ENCODE measurements at places on chromosomes 1 and 21.

DNA sequence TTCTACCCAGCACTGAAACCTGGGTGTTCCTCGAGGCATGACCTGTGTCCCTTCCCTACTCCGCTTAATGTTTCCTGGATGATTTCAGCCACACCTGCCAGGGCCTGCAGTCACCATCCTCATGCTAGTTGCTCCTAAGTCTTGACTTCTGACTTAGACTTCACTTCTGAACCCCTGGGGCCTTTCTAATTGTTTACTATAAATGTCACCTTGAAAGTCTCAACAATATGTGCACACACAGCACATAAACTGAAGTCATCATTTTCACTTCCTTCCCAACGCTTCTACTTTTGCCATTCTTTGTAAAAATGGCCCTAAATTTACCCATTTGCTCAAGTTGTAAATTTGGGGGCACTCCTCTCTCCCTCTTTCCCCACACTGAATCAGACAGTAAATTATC lies 141.1 kb downstream of the DYRK1A start:
- DNase-seq = no peak

GRCh38 chr1:19073311-19074186 lies 117.1 kb upstream of the IFFO2 start:
- DNase-seq = no peak

DNA sequence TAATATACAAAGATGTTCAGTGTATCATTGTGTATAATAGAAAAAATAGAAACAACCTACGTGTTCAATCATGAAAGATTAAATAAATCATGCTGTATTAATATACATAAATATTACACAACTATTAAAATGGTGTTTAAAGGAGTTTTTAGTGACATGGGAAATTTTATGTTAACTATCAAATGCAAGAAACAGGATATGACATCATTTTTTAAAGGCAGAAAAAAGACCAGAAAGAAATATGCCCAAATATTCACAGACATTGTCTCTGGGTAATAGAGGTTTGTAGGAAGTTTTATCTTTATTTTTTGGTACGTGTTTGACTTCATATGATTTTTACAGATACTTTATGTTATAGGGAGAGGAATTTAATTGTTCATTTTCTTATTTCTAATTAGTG lies 34.0 kb downstream of the NPHS2 start:
- DNase-seq = no peak

GRCh38 chr1:31955917-31956736 lies 18.0 kb upstream of the PTP4A2 start:
- DNase-seq = peak; percentile 58

DNA sequence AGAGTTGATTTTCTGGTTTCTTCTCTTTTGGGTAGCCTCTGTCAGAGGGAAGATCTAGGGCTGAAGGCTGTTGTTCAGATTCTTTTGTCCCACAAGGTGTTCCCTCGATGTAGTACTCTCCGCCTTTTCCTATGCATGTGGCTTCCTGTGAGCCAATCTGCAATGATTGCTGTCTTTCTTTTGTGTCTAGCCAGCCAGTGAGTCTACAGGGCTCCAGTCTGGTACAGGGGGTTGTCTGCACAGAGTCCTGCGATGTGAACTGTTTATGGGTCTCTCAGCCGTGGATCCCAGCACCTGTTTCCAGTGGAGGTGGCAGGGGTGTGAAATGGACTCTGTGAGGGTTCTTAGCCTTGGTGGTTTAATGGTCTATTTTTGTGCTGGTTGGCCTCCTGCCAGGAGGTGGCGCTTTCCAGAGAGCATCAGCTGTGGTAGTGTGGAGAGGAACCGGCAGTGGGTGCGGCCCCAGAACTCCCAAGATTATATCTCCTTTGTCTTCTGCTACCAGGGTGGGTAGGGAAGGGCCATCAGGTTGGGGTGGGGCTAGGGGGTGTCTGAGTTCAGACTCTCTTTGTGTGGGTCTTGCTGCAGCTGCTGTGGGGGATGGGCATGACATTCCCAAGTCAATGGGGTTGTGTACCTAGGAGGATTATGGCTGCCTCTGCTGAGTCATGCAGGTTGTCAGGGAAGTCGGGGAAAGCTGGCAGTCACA lies 81.3 kb upstream of the C21orf91 start:
- DNase-seq = no peak

DNA sequence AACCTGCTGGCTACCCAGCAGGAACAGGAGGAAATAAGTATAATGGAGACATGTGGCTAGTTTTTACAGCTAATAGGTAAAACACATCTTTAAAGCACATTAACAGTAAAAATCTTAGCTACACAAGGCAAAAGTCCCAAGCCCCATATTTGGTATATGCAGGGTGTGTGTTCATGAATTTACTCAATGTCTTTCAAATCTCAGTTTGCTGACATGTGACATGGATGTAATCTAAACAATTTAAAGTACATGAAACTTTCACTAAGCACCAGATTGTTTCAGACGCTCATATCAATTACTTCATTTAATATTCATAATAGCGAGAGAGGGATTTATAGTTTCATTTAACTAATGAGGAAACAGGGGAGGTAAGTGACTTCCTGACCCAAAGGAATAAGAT lies 3.9 kb downstream of the TACSTD2 start:
- DNase-seq = no peak

DNA sequence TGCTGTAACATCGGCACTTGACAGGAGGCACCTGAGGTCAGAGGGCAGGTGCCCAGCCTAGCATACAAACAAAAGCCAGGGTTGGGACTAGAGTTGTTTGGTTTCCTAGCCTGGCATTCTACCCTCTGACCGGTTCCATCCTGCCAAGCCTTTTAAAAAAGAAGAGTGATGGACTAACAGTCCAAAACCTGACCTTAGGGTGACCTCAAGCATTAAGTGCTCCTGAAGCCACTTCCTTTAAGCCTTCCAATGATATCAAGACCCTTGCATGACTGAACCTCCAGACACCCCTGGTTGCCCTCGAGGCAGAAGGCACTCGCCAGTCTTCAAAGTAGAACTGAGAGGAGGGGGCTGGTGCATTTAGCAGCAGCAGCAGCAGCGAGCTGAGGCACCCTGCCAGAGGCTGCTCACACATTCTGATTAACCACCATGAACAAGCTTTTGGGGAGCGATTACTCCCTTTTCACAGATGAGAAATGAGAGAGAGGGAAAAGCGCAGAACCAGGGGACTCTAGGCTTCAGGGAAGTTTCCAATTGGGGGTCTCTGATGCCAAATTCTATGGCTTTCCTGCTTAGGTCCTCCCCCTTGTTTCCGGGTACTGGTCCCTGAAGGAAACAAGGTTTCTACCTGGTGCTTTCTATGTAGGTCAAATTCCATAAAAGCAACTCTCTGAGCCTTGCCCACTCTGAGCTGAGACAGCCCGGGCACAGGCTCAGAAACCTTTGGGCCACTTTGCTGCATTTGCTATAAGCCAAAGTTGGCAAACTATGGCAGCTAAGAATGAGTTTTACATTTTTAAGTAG lies 9.2 kb downstream of the SLC2A1 start:
- no peak for DNase-seq

DNA sequence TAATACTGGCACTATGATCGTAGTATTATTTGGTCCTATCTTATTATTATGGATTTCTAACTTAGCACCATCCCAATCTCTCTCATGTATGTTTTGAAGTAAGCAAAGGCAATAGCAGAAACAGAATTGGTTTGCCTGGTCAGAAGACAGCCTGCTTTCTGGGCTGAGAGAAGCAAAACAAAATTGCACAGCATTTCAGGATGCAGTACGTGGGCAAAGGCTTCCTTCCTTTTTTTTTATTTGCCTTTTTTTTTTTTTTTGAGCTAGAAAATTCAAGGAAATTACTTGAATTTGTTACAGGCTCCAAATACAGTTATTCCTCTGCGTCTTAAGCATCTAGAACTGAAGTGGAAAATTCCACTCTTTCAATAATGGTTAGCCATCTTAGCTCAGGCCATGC lies 8.8 kb downstream of the CDA start:
- DNase-seq = no peak

GRCh38 chr1:161273402-161273801 lies 14.9 kb downstream of the PCP4L1 start:
- DNase-seq = no peak

DNA sequence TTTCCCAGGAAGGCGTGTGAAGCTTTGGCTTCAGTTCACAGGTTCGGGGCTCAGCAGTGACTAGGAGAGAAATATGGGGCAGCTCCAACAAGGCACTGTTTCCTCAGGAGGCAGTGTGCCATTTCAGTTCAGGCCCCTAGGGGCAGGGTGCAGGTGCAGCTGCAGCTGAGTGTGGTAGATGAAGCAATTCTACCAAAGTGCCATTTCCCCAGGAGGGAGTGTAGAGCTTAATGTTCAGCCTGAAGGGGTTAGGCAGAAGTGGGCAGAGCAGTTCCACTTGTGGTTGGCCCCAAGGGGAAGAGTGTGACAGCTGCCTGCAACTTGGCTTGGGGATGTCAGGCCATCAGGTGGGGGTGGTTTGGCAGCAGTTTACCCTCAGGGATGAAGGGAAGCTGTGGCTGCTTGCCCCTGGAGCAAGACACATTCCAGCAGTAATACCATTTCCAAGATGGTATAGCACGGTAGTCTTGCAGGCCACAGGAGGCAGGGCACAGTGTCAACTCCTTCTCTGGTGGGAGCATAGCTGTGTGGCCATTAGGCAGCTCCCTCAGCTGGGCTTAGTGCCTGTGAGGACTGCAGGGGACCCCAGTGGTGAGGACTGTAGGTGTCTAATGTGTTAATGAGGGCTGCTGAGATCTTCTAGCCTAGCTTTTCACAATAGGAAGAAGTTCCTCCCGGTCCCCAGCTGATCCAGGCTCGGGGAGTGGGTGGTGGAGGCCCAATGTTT lies 34.7 kb downstream of the RGSL1 start:
- DNase-seq = no peak

GRCh38 chr1:119385650-119386049 lies 17.1 kb downstream of the HAO2 start:
- DNase-seq = no peak

DNA sequence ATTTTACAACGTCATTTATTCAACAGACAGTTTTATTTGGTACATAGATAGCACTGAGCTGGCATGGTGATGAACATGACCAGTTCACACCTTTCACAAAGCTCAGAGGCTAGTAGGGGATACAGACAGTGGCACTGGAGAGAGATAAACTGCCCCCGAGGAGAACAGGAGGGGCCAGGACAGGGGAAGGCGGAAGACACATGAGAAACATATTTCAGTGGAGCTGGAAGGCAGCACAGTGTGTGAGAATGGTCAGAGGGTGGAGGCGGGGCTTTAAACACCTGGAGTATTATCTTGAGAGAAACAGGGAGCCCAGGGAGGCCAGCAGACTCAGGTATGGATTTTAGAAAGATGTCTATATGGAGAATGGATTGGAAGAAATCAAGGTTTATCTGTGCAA lies 49.5 kb downstream of the CHML start:
- DNase-seq = no peak

- no peak for DNase-seq
Observed at GRCh38 chr21:45506241-45506817, 35.9 kb downstream of the SLC19A1 start.

GRCh38 chr1:202282596-202283283 lies 59.0 kb downstream of the UBE2T start:
- DNase-seq = no peak

- no peak for DNase-seq
Observed at GRCh38 chr1:218823291-218823900, 350.3 kb upstream of the LYPLAL1 start.

DNA sequence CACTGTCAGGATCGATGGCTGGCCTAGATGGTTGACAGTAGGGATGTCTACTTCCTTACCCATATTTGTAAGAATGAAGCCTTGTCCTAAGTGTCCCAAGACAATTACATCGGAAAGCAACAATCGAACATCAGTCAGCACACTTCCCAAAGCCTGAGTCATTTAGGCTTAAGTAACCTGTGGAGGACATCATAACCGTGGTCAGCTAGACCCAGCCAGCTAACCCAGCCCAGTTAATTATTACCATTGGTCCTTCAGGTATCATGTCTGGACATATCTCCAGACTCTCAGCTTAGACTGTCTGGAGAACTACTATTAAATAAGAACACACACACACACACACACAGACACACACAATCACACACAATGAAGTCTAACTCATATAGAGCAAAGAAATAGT lies 264.7 kb downstream of the TRABD2B start:
- DNase-seq = no peak

- no peak for DNase-seq
Observed at GRCh38 chr1:209840611-209841010, 12.8 kb downstream of the UTP25 start.

DNA sequence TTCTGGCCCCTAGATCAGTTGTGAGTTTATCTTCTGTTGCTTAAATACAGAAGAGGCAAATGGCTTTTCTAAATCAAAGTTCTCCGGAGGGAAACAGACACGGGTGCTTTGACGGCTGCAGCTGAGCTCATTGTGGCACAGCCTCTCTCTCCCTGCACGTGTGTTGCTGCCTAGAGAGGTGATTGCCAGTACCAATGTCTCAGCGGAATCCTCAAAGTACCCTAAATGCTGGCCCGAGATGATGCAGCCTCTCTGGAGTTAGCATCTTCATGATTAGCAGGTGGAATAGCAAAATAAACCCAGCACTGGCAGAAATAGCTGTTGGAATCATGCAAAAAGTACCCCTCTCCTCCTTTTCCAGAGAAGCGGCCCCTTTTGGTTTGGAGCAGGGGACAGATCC lies 192.2 kb downstream of the PRDM2 start:
- no peak for DNase-seq

DNA sequence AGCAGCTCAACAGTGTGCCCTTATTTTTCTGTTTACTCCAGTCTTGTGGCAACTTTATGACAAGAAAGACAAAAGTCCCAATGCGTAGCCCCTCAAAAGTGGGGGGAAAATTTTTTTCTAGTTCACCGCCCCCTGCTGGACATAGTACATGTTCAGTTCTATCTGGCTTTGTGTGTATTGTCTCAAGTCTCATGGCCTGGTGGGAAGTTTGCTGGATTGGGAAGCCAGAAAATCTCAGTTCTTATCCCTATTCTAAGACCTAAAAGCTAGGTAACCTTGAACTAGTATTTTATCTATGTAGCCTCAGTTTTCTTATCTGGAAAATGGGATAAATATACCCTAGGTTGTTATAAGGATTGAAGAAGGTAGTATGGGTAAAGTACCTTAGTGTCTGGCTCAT lies 55.8 kb upstream of the LDLRAP1 start:
- DNase-seq = peak; percentile 7
